ENCODE measurements at places on chromosomes 3 and 15.
A peak's percentile ranks its signal among the peaks of the same experiment; 100 is the strongest.

GRCh38 chr3:73098873-73099272, 37.4 kb downstream of the EBLN2 start:
- DNase-seq: no peak

GRCh38 chr15:69669446-69669845, 216.8 kb downstream of the RPLP1 start:
- no peak for DNase-seq

- no peak for DNase-seq
Observed at GRCh38 chr3:68706536-68706935, 225.8 kb downstream of the TAFA4 start.

DNA sequence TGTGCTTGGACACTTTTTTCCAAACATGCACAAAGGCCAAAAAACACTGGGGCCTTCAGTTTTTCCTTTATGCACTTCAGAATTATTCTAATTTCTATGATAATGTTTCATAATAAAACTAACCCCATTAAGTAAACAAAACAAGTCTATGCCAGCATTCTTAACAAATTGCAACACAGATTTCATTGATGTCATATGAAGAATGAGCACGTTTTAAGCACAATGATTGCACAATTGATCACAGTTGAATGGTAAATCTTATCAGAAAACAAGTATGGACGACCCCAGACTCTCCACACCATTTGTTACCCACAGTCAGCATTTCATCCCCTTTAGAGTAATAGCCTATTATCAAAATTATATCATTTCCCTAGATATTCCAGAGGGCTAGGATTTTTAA, 46.7 kb upstream of the PROK2 start:
- DNase-seq: peak; percentile 2

DNA sequence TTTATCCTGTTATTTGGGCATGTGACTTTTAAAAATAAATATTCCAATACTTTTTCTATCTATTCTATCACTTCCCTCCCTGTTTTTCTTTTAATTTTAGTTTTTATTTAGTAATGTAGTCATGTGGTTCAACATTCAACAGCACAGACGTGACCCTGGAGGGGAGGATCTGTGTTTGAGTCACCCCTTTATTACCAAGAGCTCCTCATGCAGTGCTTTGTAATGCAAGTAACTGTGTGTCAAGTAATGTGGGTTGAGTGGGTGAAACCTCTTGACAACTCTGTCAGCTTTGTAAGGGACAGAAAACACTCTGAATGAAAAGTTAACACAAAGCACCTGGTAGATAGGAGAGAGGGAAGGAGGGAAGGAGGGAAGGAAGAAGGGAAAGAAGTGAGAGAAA, 89.7 kb upstream of the FGF12 start:
- DNase-seq: peak; percentile 75

- DNase-seq: peak; percentile 73
Observed at GRCh38 chr3:161969867-161970266, 473.3 kb downstream of the OTOL1 start.

DNA sequence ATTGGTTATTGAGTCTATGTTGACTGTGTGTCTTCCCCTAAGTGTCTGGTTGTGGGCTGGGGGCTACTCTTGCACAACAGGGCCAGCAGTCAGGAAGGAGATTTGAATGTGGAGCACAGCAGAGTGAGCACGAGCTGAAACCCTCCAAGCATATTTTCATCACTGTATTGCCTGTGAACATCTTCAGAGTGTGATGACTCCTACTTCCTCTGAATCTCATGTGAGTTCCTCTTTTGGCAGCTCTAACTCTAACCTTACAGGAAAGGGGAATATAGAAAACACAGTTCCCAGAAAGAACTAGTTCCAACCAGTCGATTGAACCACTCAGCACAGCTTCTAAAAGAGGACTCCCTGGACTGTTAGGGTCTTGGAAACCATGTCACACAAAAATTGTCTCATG, 211.6 kb downstream of the RAP2B start:
- peak; percentile 67 for DNase-seq

DNA sequence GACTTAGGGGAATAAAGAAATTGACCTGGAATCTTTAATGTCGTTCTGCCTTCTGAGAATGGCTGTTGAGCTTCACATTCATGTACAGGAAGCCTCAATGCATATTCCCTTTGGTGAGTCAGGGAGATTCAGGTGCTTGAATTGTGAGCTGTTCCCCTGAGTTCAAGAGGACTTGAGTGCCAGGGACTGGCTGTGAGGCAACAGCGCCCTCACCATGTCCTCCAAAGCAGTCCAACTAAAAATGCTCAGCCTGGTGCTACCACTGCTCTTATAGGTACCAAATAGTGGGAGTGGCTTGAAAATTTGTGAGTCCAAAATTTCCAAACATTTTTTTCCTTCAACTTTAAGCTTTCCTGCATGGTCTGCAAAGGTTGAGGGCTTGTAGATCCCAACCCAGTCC, 54.1 kb downstream of the LEO1 start:
- DNase-seq: peak; percentile 61

- no peak for DNase-seq
Observed at GRCh38 chr3:142664819-142665218, 59.0 kb upstream of the TRPC1 start.
